IPS DF 19.7 (cell line): ENCODE measurements at places on chromosomes 3 and 15.

DNA sequence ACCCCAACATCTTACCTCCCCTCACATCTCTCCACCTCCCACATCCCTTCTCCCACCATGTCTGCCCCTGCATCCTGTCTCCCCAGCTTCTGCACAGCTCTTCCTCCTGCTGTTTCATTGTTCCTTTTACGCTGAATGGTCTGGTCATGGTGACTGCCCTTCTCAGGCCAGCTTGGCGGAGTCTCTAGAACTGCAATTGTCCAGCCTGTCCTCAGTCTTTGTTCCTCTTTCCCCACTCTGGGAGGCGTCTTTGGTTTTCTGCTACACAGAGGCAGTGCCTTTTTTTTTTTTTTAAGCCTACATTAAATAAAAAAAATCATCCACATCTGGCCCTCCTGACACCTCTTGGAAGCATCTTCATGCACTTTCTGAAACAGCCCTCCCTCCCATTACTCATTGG is 49.1 kb upstream of the SEC22A start:
- no peak for DNase-seq

- peak; percentile 7 for DNase-seq
These were observed 3.3 kb upstream of the NDN start for GRCh38 chr15:23690450-23690852.

GRCh38 chr3:31862666-31863279 is 118.3 kb downstream of the OSBPL10 start:
- DNase-seq = no peak

- no peak for DNase-seq
These were observed 2.6 kb downstream of the ZNF80 start for GRCh38 chr3:114234745-114235144.

DNA sequence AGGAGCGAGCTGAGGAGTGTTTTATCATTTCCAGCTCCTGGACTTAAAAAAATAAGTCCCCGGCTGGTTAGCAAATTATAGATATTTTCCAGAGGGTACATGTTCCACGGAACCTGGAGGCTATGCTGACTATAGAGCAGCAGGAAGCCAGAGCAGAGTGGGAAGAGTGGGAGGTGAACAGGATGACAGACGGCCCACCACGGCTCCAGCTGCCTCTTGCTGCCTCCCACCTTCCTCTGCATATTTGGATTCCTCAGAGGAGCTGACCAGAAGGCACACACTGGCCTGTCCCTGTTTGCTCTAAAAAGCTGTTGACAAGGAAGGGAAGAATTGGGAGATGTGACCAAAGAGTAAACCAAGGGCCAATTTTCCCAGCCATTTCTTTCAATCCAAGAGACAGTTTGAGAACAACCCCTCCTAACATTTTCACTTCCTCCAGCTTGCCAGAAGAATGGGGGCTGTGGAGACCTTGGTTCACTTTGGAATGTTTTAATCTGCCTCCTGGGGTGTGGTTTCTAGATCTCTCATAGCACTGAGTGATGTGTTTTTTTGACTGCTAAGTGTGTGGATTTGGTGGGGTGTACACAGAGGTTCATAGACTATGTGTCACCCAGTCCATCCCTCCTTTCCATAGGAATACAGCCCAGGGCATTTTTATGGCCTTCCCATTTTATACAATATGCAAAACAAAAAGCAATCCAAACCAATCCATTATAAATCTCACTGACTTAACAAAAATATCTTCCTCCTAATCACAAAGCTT is 36.8 kb downstream of the HGD start:
- DNase-seq = no peak

GRCh38 chr3:144187531-144188210 is 216.0 kb downstream of the DIPK2A start:
- DNase-seq = no peak

GRCh38 chr3:119551598-119551997 is 7.8 kb downstream of the CD80 start:
- no peak for DNase-seq

DNA sequence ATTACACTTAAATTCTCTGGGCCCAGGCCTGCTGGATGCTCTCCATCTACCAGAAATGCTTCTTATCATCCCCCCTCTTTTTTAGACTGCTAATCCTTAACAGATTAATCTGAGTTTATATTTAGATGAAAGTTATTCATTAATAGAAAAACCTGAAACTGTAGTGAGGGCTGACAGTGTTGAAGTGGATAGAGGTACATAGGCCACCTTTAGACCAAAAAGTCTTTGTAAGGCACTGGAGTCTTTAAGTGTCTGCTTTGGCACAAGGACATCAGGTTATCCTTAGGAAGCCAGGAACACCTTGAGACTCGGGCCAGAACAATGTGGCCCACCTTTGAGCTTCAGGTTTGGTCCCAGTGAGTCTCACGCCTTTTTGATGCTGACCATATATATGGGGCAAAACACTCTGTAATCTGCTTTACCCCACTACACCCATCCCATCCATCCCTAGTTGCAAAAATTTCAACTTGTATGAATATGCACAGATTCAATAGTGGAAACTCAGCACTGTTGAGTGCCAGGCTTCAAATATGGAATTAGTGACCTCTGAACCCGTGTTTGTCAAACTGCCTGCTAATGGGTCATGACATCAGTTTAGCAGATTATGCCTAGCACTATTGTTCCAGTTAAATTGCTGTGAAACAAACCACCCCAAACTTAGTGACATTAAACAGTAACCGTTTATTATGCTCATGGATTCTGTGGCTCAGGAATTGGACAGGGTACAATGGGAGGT is 44.0 kb downstream of the PDE8A start:
- DNase-seq = no peak

DNA sequence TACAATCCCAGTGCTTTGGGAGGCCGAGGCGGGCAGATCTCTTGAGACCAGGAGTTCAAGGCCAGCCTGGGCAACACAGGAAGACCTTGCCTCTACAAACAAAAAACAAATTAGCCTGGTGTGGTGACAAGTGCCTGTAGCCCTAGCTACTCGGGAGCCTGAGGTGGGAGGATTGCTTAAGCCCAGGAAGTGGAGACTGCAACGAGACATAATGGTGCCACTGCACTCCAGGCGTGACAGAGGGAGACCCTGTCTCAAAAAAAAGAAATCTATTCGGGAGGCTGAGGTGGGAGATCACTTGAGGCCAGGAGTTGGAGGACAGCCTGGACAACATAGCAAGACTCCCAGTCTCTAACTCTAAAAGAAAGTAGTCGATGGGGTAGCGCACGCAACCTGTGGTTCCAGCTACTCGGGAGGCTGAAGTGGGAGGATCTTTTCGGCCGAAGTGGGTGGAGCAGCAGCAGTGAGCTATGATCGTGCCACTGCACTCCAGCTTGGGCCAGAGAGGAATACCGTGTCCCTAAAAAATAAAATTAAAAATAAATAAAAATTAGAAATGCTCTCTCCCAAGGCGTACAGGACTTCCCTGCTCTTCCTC is 775 bp downstream of the C3orf33 start:
- DNase-seq = no peak
